ENCODE measurements at places on chromosomes 3 and 15.

GRCh38 chr3:54433846-54434245 lies 311.5 kb downstream of the CACNA2D3 start:
- DNase-seq, result no peak

DNA sequence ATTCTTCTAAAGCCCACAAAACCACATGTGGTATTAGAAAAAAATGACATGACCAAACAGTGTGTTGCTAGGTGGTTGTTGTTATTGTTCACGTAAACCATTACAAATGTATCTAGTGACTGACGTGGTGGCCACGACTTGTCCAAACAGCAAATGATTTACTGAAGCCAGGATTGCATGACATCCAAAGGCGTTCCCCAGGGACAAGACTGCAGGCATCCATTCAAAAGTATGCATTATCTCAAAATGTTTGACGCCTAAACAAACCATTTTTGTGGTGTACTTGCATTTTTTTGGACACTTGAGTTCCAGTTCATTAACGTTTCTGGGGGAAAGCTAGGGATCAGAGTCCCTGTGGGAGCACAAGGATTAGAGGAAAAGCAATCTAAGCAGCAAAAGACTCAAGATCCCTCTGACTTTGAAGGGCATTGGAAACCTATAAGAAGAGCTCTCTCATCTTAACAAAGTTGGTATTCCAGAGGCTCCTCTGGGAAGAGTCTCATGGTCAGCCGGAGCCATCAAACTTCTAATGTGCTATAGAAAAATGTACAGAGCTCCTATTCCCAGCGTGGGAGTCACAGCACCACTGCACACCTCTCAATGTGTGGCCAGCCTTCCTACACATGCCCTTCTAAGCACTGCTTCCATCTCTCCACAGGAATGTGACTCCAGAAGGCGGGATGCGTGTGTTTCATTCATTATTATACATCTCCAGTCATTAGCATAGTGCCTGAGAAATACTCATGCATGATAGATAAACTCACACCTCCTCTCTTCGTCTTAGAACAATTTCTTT lies 62.9 kb downstream of the FBN1 start:
- DNase-seq, result no peak

DNA sequence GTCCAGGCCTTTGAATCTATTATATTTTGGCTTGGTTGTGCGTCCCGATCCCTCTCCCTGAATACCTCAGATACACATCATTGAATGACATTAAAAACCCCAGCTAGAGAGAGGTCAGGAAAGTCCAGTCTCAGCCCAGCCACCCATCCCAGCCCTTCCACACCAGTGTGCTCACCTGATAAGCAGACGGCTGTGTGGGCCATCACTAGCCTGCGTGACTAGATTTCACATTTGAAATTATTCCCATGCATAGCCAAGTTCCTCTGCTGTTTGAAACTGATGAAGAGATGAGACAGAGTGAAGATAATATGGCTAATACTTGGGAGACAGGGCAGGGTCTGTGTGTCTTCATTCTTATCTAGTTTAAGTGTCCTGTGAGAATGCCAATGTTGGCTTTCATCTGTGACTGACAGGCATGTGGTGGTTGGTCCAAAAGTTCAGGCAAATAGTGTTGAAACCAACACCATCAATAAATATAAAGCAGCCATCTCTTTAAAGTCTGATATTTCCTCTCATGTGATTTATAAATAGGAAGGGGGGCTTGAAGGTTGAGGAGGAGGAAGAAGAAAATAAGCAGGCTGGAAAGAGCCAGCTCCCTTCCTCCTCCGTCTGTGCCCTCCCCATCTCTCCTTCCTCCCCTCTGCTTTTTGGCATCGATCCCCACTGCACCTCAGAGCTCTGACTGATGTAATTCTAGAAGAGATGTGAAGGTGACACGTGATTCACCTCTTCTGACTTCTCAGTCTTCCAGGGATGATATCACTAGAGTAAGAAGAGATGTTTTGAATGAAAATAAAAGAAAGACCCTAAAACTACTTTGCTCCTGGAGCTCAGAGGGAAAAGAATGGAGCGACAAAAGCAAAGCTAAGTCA lies 5.1 kb downstream of the FAM43A start:
- DNase-seq, result peak; percentile 25

DNA sequence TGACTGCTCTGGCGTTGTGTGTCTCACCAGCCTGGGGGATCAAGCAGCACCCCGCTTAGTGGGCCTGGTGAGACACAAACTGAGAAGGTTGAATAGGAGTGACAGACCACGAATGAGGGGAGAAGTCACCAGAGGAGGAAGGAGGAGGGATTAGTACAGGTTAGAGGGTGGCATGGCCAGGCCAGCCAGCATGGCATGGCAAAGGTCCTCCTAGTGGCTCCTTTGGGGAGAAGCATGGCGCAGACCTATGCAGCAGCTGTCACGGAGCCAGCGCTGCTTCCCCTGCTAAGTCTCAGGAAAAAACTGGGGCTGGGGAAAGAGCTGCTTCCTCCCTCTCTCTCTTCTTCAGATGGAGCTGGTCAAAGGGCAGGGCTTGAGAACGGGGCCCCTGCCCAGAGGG lies 48.6 kb downstream of the ZDHHC3 start:
- no peak for DNase-seq

DNA sequence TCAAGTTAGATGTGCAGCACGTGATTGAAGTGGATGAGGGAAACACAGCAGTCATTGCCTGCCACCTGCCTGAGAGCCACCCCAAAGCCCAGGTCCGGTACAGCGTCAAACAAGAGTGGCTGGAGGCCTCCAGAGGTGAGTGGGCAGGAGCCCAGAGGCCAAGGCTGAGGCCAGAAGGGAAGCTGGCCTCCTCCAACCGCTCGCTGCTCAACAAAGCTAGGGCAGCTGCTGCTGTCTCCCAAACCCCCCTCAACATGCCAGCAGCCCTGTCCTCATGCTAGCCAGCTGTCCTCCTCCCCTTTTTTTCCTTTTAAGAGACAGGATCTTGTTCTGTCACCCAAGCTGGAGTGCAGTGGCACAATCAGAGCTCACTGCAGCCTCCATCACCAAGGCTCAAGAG lies 57.0 kb downstream of the BOC start:
- DNase-seq, result no peak

DNA sequence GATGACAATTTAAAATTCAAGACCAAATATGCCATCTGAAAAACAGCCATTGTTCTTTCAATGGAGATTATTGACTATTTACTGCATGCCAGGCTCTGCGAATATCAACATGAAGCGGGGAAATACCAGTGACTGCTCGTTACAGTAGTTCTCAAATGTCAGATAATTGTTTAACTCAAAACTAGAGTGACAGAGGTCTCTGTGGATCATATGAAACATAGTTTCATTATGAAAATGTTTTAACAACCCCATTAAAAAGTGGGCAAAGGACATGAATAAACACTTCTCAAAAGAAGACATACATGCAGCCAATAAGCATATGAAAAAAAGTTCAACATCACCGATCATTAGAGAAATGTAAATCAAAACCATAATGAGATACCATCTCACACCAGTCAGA lies 50.0 kb upstream of the GPR149 start:
- DNase-seq, result no peak

DNA sequence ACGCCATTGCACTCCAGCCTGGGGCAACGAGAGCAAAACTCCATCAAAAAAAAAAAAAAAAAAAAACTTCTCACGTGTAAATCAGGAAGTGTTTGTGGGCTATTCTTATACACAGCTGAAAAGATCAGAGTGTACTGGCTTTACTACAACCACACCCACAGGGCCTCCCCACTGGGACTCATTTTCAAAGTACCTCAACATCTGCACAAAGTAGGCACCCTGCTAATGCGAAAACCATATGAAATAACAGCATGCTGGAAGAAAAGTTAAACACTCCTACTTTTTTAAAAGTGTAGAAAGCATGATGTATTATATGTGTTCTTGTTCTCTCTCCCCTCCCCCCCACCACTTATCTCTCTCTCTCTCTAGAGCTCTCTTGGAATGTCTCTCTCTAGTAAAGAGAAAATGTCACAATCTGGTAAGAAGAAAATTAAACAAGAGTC lies 11.1 kb downstream of the UACA start:
- no peak for DNase-seq

- no peak for DNase-seq
Measured at GRCh38 chr15:27705056-27705455, 394.1 kb downstream of the OCA2 start.

GRCh38 chr3:43770426-43771103 lies 79.8 kb downstream of the ABHD5 start:
- no peak for DNase-seq

- no peak for DNase-seq
Measured at GRCh38 chr3:127342735-127343134, 54.9 kb upstream of the PRR20G start.

- DNase-seq, result no peak
Measured at GRCh38 chr3:11559816-11560633, 83.7 kb downstream of the VGLL4 start.

GRCh38 chr3:194667363-194667762 lies 4.6 kb downstream of the LSG1 start:
- no peak for DNase-seq

DNA sequence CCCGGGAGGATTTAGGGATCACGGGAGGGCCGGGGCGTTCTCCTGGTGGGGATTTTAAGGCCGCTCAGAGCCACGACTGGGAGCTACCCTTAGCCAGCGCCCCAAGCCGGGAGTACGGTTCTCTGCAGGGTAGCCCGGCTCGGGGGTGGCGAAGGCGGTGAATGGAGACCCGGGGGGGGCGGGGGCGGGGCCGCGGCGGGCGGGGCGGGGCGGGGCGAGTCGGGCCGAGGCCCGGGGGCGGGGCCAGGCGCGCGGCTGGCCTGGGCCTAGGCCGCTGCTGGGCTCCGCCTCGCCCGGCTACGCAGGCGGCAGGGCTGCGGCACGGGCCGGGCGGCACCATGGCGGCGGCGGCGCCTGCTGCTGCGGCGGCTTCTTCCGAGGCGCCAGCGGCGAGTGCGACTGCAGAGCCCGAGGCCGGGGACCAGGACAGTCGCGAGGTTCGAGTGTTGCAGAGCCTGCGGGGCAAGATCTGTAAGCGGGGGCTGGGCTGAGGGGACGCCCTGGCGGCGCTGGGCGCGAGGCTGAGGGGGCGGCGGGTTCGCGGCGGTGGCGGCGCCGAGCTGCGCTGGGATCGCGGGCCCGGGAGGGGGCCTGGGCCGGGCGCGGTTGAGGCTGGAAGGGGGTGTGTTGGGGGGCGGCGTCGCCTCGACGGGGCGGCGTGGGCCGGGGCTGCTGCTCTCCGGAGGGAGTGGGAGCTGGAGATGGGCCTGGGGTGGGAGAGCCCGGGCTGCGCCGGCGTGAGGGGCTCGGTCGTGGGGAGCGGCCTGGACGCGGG lies at the start of gene RASA2:
Gene RASA2, plus strand, starts transcription at position 282 of the 775 bp plus-strand sequence. Its CDS starts 57 bp downstream, at position 339.
- peak; percentile 62 for DNase-seq

DNA sequence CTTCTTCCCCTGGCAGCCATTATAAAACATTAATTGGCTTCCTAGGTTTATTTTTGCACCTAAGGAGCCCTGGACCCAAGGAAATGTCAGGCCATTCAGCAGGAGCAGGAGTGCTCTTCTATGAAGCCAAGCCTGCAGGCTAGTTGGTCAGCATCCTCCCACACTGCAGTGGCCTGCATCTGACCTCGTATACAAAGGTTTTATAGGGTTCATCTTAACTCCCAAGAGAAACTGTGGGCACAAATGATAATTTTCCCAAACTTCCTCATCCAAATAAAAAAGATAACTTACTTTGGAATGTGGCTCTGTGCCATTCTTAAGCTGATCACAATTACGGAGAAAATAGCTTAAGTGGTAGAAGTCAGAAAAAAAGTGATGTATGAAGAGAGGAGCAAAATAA lies 19.4 kb downstream of the PLSCR1 start:
- DNase-seq, result no peak

DNA sequence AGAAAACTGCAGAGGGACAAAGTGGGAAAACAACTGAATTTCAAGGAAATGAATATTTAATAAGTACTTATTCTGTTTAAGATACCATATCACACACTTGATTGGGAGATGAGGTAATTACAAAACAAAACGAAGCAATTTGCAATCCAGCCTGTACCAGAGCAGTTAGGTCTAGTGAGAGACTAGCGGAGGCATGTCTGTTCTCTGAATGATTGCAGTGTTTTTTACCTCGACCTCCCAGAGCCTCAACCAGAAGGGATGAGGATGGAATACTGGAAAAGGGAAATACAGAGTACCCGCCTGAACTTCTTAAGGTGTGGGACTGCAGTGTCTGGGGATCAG lies 59.5 kb downstream of the PIK3CB start:
- DNase-seq, result no peak

DNA sequence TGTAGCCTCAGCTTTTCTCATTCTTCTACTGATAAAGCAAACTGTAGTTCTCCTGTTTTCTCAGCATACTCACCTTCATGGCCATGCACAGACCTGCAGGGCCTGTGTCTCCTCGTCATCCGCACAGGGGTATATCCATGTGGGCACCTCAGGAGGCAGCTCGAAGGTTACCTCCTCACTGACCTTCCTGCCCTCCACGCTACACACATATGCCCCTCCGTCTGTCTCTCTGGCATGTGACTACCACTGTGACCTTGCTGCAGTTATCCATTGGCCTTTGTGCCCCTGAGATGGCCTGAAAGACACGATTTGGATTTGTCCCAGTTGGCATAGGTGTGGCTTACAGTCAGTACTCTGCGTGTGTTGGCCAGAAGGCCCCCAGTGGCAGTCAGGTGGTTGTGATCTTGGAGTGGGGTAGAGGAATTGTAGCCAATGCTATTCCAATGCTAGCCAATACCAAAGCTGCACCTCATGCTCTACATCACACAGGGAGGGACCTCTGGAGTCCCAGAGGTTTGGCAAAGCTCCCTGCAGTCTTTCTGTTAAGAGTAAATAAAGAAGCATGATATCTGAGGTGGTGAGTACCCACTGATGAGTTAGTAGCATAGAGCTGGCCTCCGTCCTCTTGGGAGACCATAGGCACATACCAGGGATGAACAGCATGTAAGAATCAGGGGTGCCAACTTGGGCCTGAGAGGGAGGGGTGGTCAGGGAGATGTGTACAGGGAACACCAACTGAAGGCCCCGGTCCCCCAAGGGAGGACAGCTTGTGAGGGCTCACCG lies 143.4 kb downstream of the EEFSEC start:
- DNase-seq, result no peak

DNA sequence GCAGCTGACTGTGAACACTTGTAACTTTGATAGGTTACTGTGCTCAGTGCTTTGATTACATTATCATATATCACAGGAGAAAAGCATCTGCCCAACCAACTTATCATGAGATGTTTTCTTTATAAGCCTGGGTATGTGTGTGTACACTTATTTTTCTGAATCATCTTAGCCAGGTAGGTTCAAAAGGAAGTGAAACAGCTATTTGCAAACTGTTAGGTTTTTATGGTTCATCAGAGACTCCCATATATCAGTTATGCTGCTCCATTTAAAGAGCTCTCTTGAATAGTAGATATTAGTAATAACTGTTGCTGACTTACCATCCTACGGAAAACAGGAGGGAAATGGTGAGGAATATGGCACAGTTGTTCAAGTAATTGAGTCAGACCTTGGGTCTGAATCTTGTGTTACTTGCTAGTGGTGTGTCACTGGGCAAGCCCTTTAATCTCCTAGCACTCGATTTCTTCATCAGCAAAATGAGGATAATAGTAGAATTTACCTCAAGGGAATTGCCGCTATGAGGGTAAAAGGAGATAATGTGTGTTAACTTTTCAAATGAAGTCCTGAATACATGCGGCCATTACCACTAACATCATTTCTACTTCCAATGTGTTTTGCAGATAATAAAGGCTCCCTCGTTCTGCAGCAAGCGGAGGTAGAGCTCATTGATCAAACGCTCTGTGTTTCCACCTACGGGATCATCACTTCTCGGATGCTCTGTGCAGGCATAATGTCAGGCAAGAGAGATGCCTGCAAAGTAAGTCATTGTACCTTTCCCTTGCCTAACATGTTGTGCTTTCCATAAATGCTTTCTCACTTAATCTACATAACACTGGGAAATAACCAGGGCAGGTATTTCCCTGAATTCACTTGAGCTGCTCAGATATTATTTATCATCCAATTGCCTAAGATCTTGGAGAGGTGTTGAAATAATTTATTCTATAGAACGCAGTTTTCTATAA lies 7.8 kb upstream of the C3orf52 start:
- no peak for DNase-seq

Data from kidney glomerular epithelial cell (primary cell).